DMS153 (cell line): ENCODE measurements at places on chromosomes 6 and 20.
A peak's percentile ranks its signal among the peaks of the same experiment; 100 is the strongest.

DNA sequence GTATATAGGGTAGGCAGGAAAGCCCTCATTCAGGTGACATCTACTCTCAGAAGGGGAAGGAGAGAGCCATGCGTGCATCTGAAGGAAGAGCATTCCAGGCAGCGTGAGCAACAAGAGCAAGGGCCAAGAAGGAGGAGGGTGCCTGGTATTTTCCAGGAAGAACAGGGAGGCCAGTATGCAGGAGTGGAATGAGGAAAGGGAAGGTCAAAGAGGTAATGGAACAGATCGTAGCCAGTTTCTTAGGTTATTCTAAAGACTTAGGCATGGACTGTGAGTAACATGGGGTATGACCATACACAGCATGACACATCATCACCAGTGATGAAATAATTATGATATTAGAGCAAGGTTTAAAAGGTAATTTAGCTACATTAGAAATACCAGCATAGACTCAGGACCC is 24.1 kb downstream of the ALDH8A1 start:
- no peak for DNase-seq

GRCh38 chr6:144179237-144179636 is 28.9 kb downstream of the STX11 start:
- DNase-seq: no peak

GRCh38 chr6:77930952-77931351 is 278.1 kb downstream of the MEI4 start:
- no peak for DNase-seq

DNA sequence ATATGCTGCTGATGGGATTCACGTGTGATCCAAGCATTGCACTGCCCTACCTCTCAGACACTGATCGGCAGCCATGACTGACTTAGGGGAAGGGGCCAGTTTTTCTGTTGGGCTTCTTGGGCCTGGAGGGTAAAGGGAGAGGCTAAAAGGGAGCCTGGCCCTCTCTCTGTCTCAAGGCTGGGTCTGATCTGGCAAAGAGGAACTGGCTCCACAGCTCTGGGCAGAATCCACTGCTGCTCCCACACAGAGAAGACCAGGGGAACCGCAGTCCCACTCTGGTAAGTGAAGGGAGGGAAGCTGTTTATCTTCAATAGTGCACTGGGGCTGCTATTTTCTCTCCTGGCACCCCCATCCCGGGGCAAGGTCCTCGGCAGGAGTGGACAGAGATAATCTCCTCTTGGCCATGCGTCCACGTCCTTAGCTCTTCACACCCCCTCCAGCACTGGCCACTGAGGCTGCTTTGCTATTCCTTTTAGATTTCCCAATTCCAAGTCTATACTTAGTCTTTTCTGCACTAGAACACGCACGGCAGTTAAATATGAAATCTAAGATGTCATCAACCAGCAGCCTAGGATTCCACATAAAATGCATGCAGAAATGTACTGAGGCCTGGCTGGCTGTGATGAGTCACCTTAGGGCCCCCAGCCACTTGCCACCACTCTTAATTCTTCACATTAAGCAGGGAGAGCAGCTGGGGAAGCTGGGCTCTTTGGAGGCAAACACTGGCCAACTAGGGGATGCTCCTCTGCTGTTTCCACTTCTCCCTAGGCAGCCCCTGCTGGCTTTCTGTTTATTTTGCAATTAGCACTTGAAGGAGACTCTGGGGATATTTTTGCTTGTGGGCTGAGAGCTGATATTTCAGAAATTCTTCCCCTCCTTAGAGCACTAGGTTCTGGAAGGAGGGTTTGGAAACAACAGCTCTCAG is 87.8 kb upstream of the ARMC2 start:
- no peak for DNase-seq

- DNase-seq: no peak
These were observed 94.9 kb downstream of the OGFRL1 start for GRCh38 chr6:71383476-71383875.

DNA sequence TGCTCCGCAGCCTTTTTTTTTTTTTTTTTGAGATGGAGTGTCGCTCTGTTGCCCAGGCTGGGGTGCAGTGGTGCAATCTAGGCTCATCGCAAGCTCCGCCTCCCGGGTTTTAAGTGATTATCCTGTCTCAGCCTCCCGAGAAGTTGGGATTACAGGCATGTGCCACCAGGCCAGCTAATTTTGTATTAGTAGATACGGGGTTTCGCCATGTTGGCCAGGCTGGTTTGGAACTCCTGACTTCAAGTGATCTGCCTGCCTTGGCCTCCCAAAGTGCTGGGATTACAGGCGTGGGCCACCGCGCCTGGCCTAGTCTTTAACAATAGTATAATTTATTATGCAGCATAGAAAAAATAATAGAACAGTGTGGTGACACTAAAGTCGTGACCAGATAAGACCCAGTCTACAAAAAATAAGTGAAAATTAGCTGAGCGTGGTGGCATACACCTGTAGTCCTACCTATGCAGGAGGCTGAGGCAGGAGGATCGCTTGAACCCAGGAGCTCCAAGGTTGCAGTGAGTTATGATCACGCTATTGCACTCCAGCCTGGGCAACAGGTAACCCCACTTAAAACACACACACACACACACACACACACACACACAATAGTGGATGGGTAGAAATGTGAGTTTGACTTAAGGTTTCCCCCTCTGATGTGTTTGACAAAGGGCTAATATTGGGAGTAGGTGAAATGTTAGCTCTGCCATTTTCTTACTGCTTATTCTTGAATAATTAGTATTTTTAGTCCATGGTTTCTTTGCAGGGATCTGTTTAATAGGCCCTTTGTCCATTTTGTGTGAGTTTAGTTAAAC is 6.5 kb downstream of the PIM1 start:
- DNase-seq: no peak

- peak; percentile 5 for DNase-seq
These were observed 7.5 kb downstream of the BCAS1 start for GRCh38 chr20:54062812-54063280.

DNA sequence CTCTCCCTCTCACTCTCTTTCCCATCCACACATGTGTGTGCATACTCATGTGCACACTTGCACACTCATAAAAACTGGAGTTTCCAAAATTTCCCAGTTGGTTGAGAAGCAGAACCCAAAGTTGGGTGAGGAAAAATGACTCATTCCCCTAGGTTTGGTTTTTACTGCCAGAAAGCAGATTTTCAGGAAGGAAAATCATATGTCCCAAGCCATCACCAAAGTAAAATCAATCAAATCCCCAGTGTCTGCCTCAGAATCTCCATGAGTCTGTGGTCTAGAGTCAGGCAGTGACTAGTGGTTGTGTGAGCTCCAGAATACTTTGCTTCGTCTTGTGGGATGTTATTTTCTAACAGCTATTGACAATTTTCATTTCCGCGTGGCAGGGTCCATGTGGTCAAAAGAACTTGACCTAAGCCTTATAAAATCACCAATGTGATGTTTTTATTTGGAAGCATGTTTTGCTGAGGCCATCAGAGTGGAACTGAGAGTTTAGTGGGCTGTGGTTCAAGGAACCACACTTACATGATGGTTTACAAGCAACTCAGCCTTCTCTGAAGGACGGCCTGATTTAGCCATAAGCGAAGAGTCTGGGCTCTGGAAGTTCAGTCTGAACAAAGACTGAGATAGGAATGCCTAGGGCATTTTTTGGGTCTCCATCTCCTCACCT is 81.9 kb upstream of the CCN6 start:
- DNase-seq: no peak
